Occipital lobe (tissue), 3 donors: ENCODE measurements at places on chromosomes 6 and 20. TPM values are rescaled to one million over a fixed set of nuclear protein-coding genes. Genes with fewer than 3 reads are reported as not detected.
A peak's percentile ranks its signal among the peaks of the same experiment; 100 is the strongest.

DNA sequence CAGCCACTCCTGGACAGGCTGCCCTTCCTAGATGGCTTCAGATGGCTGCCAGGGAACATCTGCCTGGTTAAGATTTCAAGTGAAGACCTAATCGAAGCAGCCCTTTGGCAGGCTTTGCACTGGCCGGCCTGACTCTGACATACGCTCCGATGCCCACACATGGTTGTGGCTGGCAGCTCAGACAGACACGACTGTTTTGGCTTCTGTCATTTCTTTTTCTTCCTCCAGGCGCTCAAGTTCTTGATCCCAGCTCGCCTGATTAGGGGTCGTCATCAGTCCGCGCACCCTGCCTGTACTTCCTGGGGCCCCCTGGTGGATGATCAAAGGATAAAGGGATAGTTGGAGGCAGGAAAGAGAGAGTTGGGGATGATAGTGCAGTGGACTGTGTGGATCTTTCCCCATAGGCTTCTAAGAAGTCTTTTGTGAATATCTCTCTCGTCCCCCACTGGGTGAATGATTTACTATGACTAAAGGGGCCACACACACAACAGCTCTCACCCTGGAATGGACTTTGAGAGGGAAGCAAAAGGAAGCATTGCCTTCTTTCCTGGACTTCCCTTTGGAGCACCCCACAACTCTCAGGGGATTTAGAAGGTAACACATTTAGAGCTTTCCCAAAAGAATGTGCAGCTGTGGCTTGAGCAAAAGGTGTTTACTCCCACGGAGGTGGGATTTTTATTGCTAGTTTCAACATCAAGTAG lies 21.4 kb upstream of the TRAM2 start:
- peak; percentile 18 for DNase-seq

GRCh38 chr6:90261801-90262200 lies 34.8 kb downstream of the BACH2 start:
- DNase-seq: no peak

GRCh38 chr6:23370051-23370450 lies 756.0 kb upstream of the NRSN1 start:
- no peak for DNase-seq

- no peak for DNase-seq
Measured at GRCh38 chr6:30135147-30135546, 793 bp upstream of the TRIM40 start.

GRCh38 chr6:143880412-143880811 lies 16.1 kb downstream of the ZC2HC1B start:
- DNase-seq: no peak

DNA sequence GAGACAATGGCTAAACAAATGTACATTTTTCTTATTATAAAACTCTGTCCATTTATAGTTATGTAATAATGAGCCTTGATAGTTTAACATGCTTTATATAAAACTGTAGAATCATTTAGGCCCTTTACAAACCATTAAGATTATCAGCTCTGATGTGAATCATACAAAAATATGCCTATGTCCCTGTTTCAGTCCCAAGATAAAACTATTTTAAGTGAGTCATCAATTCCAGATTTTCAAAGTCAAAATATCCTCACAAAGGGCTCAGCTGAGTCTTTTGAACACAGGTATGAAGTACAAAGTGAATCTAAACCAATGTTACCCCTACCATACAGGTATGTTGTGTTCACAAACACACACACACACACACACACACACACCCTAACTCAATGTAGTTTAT lies 88.0 kb downstream of the PTPRK start:
- no peak for DNase-seq

DNA sequence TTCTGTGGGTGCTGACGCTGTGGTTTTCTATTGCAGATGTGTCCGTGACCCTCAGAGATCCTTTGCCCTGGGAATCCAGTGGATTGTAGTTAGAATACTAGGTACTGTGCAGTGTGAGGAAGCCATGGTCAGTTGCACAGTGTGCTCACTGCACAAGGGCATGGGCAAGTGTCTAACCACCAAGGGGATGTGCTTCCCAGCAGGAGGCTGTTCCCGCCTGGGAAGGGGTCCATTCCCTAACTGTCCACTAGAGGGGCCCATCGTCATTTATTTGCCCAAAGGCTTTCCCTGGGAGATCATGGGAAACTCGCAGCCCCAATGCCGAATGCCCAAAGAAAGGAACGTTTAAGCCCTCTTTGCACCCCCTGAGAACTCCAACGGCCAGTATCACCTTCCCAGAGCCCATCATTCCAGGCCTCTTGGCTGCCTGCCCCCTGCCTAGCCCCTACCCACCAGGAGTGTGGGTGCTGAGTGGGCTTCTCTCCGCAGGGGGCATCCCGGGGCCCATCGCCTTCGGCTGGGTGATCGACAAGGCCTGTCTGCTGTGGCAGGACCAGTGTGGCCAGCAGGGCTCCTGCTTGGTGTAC lies 26.2 kb downstream of the SLCO4A1 start:
- peak; percentile 56 for DNase-seq

DNA sequence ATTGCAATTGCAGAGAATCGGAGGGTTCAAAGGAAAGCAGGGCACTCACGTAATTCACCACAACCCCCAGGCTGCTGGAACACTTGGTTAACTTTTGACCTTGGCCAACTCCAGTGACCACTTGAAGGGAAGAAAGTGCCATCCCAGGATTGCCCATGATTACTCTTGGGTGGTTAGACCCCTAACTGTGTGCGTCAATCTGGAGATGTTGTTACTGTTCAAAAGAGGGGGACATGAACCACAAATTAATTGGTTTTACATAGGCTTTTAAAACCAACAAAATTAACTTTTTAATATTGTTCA lies 50.1 kb upstream of the NCOA3 start:
- DNase-seq: no peak

GRCh38 chr6:122315842-122316241 lies 83.6 kb upstream of the HSF2 start:
- DNase-seq: no peak

DNA sequence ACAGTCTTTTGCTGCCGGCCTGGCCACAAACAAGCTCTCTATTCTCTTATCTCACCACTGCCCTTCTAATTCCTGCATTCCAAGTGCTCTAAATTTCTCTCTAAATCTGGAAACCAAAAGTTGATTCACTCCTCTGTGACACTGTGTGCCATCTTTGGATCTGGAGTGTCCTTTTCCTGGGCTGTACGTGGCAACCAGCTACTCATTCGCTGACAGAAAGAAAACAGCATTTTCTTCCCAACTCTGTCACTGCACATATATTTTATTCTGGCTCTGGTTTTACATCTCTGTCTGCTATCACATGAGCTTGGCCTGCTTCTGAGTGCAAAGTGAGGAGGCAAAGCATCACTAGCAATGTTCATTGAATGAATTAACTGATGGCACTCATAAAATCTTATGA lies 397.2 kb upstream of the MAP3K7 start:
- no peak for DNase-seq

HMGA1 gene
- total RNA-seq: 25.0 TPM

- DNase-seq: no peak
Measured at GRCh38 chr6:139146317-139146726, 11.4 kb downstream of the HECA start.

GRCh38 chr20:13929836-13930235 lies 60.6 kb downstream of the SEL1L2 start:
- no peak for DNase-seq

GRCh38 chr20:63657260-63657936 lies 714 bp upstream of the RTEL1 start:
- DNase-seq: no peak

NR2E1 gene
- total RNA-seq: 9.8 TPM

WASF1 gene
- 88.3 TPM for total RNA-seq

ARMH2 gene
- not detected for total RNA-seq

EPPIN gene
- not detected for total RNA-seq

MAP7 gene
- 6.1 TPM for total RNA-seq

GRCh38 chr20:33027769-33028751 lies 3.4 kb upstream of the BPIFB6 start:
- no peak for DNase-seq

- no peak for DNase-seq
Measured at GRCh38 chr20:46464451-46464850, 48.9 kb downstream of the ZNF334 start.

- DNase-seq: no peak
Measured at GRCh38 chr6:80465513-80465912, 359.0 kb downstream of the BCKDHB start.

SLC22A3 gene
- total RNA-seq: 3.7 TPM

- DNase-seq: no peak
Measured at GRCh38 chr6:13466304-13467215, 20.8 kb downstream of the GFOD1 start.

DNA sequence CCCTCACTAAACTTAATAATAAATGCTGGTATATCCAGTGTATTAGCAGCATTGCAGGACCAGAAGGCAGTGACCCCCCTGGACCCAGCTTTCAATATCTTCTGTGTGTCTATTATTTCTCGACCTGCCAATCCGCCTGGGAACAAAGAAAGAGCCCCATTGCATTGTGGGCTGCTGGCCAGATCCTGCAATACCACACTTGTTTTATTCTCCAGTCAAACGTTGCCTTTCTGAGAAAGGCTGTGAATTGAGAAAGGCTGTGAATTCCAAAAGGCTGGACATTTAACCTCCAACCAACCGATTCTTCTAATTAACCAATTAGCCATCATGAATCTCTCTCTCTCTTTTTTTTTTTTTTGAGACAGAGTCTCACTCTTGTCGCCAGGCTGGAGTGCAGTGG lies 1.5 kb upstream of the MTO1 start:
- peak; percentile 11 for DNase-seq

DNA sequence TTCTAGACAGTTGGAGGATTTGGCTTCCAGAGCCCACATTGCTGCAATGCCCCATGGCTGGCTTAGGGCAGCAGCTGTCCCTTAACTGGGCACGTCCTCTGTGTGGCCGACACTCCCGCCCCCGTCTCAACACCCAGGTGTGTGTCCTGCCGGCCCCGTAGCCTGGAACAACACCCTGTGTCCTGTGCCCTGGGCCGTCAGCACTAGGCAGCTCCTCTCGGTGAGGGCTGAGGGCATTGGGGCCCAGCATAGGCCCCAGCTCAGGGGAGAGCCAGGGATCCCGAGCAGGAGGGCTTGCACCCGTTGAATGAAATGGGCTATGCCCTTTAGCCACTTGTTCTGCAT lies 121.0 kb downstream of the CDH4 start:
- no peak for DNase-seq

FIG4 gene
- total RNA-seq: 42.9 TPM

DNA sequence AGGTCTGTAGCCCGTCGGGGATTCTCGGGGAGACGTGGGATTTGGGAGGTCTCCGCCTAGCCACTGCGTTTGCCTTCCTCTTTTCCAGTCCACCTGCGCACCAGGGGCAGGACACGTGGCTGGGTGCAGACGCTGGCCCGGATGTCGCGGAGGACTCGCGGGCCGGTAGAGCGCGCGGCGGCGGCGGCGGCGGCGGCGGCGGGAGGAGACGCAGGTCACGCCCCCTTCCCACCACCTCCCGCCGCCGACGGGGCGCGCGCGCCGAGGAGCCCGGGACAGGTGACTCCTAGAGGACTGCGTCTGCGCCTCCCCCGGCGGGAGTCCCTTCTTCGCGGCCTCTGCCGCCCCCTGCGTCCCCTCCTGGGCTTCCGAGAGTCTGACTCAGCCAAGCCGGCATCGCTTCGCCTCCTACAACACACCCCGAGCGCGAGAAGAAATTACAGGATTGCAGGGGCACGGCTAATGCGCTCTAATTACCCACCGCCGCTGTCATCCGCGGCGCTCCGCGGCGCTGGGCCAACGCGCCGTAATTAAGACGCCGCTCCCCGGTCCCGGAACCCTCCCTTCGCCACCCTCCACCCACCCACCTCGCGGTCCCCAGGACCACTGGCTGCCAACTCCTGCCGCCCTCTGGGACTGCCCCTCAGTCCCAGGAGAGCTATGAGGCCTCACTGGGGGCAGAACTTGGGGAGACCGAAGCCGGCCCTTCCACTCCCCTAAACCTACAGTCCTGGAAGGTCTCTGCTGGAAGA lies 124.5 kb downstream of the MRPL14 start:
- no peak for DNase-seq

GRCh38 chr20:4476903-4477500 lies 244.7 kb upstream of the PRND start:
- no peak for DNase-seq

CALHM4 gene
- total RNA-seq: not detected

DNA sequence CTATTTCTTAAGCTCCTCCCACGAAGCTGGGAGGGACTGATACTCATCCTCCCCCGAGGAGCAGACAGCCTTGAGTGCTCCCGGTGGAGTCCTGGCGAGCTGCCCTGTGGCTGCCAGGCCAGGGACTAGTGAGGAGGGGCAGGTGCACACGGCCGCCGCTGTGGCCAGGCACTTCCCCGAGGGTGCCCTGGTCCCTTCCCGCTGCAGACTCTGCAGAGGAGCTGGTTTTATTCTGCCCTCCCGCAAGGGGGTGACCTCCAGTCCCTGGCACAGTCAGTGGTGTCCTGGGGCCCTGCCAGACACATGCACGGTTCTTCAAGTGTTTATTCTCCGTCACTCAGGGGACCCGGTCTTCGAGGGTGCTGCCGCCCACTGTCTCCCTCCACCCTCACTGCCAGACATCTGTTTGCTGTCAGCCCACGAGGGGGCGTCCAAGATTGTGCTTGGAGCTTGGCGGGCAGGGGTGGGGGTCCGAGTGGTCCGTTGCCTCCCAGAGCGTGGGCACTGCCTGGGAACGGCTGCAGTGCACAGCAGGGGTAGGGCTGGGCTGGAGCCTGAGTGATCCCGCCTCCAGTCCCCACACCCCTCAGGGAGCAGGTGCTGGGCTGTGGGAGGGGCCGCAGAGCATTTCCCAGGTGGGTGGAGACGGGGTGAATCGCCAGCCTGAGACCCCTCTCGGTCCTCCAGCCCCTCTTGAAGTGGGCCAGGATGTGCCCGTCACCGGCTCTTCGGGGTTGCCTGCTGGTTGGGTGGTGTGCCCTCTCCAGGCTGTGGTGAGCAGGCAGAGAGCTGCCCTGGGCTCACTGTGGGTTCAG lies 3.1 kb upstream of the CABLES2 start:
- DNase-seq: no peak

DNA sequence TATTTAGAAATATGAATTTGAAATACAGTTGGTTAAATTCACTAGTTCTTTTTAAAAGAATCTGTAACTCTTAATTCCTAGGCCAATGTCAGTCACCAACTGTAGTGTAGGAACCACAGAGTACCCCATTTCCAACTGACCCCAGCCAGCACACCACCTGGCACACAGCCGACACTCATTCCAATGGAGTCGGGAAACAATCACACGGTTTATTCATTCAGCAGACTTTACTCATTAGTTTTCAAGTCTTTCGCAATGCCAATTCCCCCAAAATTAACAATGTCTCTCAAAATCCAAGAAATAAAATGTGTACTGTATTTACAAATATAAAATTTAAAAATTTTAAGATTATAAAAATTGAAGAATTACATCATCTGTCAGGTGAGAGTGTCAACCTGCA lies 13.5 kb downstream of the ARG1 start:
- DNase-seq: no peak

DNA sequence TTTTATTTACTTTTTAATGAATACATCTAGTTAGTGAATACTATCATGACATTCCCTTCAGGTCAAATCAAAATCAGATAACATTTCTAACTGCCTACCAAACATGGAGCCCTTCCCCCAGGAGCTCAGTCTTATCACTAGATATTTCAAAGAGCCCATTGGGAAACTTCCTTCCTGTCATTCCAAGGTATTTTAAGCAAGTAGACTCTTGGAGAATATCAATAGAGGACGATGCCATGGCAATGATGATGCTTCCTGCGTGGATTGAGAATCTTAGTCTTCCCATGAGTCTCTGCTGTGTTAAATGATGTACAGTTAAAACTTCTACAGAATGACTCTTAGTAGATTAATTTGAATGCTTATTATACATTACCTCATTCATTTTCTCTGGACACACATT lies 384.9 kb downstream of the CENPW start:
- DNase-seq: no peak
